ENCODE measurements at places on chromosomes 2 and 18.

- DNase-seq = peak; percentile 35
Observed at GRCh38 chr2:58427572-58428095, 186.5 kb upstream of the FANCL start.

DNA sequence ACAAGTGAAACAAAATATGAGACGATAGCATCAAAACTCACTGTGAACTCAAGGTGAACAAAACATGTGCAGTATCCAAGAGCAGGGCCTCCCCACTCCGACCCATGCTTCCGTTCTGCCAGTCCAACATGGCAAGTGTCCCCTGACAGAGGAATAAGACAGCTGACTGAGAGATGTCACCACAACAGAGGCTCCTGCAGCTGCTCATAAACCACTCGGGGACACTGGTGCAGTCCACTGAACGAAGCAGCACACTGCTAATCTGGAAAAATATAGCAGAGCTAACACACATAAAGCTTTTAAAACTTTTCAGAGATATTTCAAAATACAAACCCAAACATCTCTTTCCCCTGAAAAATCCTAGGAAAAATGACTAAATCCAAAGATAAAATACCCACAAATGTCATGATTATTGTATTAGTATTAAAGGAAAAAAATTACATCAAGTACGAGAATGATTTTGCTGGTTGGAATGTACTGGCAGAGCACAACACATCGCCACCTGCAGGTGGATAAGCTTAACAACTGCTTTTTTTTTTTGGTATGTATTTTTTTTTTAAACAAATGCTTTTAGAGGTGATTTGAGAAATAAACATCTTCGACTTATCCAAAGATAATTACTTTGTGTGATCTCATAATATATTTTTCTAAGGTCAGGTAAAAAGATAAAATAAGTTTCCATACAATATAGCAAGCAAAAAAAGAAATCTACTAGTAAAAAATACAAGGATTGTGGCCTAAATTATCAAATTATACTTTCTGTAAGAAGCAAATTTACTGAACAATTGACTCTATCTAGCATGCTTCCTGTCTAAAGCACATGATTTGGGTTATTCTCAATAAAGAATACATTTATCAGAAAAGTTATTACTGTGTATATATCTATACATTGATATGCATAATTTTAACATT, 18.6 kb downstream of the THADA start:
- peak; percentile 81 for DNase-seq

GRCh38 chr2:48146552-48146951, 240.3 kb upstream of the FBXO11 start:
- DNase-seq = no peak

DNA sequence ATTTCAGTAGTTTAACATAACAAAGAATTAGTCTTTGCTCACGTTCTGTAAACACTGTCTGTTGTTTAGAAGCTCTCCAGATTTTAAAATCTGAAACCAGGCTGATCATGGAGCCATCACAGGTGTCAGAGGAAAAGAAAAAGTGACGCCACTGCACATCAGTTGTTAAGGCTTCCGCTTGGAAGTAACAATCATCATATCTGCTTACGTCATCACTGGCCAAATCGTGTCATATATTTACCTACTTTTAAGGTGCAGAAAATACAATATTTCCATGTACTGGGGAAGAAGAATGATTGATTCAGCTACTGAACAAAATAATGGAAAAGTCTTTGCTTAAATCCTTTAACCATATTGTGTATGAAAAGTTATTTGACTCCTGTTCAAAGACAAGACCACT, 382.6 kb upstream of the MC4R start:
- DNase-seq = no peak

DNA sequence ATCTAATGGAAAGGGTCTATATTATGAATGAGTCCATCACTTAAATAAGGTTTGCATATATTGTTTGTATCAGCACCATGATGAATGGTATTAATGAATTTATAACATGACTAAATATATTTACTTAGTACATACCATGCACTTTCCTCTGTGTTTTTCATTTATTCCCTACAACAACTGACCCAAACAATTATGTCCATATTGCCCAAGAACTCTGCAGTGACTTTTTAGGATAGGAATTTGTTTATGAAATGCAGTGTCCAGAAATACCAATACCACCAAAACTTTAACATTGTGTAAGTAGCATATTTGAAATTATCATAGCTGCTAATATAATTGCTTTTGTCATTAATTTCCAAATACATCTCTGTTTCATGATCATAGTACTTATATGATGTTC, 119.7 kb downstream of the WDR7 start:
- DNase-seq = peak; percentile 52

- DNase-seq = no peak
Observed at GRCh38 chr2:70987386-70987785, 7.3 kb downstream of the TEX261 start.

GRCh38 chr2:73235315-73236028, 1.4 kb downstream of the CCT7 start:
- DNase-seq = no peak

DNA sequence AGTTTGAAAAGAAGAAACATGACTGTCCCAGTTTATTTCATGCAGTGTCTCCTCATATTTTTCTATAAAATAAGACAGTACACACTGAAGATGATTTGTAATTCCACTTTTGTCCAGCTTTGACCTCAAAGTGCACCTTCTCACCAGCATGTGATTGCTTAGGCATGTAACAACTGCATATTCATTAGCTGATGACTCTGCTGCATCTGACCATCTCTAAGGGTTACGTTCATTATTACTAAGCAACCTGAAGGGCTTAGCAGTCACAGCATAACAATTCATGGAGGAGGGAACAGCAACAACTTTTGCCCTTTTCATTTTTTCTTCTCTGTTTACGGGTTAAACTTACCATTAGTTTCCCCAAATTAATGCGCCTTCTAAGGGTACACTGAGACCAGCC, 330.6 kb upstream of the PIK3C3 start:
- DNase-seq = peak; percentile 35

- no peak for DNase-seq
Observed at GRCh38 chr2:61253136-61253535, 91.1 kb downstream of the C2orf74 start.

DNA sequence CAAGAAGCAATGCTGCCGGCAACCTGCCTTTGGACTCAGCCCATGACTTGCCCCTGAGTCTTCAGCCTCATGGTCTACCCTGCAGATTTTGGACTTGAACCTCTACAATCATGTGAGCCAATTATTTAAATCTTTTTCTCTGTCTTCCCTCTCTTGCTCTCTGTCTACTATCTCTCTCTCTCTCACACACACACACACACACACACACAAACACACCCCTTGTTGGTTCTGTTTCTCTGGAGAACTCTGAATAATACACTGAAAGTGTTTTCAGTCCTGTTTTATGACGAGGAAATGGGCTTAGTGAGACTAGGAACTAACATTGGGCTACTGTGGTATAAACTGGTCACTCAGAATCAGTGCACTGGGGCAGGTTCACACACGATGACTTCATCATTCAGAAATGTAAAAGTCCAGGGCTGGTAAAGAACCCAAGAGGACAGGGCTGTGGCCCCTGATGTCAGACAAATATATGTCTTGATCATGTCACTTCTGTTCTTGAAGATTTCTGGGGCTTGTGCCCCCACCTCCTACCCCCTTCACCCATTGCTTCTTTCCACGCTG, 266.1 kb upstream of the SIX2 start:
- peak; percentile 57 for DNase-seq

GRCh38 chr2:199092419-199092818, 365.3 kb downstream of the SATB2 start:
- DNase-seq = no peak

- no peak for DNase-seq
Observed at GRCh38 chr2:64485331-64485730, 31.4 kb downstream of the LGALSL start.

DNA sequence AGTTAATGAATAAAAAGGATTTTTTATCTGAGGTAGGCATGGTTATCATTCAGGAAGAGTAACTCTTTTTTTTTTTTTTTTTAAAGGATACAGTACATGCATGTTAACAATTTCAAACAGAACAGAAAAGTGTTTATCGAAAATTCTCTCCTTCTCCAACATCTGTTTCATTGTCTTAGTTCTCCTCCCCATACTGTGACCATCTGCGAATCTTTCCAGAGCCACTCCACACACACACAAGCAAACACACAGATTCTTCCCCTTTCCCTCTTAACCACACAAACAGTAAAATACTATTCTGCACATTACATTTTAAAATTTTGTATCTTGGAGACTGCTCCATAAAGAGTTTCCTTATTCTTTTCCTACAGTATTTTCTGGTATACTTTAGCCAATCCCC, 38.0 kb downstream of the NPC1 start:
- DNase-seq = no peak

DNA sequence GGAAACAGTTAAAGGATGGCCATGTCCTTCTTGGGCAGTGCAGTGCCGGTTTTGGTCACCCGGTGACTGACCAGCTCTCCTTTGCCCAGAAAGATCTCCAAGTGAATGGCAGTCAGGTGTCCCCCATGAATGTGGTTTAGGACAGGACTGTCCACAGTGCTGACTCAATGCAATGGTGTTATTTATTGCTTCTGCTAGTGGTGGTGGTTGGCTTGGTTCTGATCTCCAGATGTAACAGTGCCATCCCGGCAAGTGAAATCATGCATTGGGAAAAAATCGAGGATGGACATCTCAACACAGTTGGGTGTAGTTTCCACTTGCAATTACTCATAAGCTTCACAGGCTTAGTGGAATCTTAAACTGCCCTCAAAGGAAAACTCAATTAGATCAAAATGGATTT, 81.9 kb downstream of the TGOLN2 start:
- no peak for DNase-seq

DNA sequence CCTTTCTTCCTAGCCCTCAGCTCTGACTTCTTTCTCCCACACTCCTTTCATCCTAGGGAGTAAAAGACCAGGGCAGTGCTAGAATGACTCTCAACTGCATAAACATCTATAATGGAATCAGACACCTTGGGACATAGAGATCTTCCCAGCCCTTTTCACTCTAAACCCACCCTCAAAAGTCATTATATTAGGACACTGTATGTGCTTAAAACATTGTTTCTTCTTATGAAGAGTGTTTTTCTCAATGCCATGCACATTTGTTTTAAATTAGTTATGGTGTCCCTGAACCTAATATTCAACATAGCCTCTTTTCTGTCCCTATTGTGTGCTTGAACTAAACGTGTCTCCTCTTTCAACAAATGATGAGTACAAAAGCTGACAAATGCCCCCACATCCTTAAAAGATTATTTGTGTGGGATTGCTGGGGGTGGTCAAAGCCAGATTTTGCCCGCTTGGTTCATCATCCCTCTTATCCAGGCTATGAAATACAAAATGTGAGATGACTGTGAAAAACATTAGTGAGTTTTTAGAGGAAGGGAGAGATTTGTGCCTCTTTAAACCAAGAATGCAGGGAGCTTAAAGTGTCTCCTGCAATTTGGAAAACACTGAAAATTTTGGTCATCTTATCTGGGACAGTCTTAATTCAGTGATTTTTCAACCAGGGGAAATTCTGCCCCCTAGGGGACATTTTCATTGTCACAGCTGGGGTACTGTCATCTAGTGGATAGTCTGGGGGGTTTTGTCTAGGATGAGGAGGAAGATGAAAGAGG, 29.0 kb downstream of the SERPINB5 start:
- DNase-seq = peak; percentile 14

- DNase-seq = peak; percentile 78
Observed at GRCh38 chr2:36516136-36516870, 81.7 kb downstream of the FEZ2 start.

- DNase-seq = peak; percentile 12
Observed at GRCh38 chr18:44973282-44973681, 292.6 kb downstream of the SETBP1 start.

DNA sequence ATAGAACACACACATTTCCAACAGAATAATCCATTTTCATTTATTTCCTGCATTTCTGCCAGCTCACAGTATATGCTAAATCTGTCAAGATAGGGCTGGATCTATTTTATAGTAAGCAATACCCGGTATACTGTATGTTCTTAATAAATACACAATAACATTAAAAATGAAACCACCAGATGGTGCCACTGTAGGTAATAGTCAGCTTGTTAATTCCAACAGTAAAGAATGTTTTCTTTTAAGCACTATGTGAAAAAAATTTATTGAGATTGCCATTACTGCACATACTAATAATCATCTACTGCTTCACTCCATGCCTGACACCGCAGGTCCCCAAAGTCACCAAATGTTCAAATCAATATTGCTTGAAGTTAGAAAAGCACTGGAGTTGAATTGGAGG, 131.5 kb upstream of the PGAP1 start:
- no peak for DNase-seq

- DNase-seq = no peak
Observed at GRCh38 chr2:237639836-237640220, 12.4 kb downstream of the LRRFIP1 start.

DNA sequence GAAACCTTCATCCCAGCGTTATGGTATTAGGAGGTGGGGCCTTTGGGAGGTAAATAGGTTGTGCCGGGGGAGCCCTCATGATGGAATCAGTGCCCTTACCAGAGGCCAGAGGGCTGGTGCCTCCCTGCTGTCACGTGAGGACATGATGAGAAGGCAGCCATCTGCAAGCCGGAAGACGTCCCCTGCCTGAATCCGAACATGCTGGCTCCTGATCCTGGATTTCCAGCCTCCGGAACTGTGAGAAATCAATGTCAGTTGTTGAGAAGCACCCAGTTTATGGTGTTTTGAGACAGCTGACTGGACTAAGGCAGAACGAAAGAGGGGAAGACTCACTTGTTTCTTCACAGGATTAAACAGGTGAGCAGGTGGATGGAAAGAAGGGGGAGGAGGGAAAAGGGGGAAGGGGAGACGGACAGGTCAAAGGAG, 13.0 kb upstream of the KLF11 start:
- no peak for DNase-seq

GRCh38 chr2:240739797-240740196, 48.1 kb downstream of the AQP12A start:
- no peak for DNase-seq

DNA sequence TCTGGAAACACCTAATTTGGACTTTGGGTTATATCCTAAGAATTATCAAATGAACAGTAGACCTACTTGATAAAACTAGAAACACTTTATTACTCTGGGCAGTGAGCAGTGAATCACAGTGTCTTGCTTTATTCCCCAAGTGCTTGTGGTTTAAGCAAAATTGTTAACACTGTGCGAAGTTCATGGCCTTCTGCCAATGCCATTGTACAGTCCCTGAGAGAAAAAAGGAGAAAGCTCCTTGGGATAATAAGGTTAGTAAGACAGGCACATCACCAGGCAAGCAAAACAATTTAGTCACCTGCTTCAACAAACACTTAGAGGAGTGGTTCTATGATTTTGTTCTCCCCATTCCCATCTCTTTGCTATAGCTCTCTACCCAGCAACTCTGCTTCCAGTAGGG, 39.8 kb downstream of the ADCYAP1 start:
- DNase-seq = peak; percentile 49

DNA sequence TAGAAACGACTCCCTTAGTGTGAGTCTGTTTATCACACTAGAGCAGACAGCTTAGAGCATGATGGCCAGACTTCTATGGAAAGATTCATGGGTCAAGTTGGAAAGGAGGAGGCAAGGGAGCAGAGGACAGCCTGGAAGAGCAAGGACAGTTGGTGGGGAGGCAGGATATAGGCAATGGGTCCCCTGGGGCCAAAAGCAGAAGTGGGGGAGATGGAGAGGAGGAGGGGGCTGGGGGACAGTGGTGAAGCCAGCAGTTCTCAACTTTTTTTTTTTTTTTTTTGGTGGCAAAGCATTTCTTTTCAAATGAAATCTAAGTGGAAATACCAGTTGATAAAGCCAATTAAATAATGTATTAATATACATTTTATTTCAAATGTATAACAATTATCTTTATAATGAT, 197.9 kb downstream of the HRH4 start:
- no peak for DNase-seq

GRCh38 chr18:32893915-32894314, 121.1 kb upstream of the KLHL14 start:
- peak; percentile 17 for DNase-seq

Measured in iris pigment epithelial cell (primary cell).